ENCODE measurements at places on chromosomes 5 and 9.

DNA sequence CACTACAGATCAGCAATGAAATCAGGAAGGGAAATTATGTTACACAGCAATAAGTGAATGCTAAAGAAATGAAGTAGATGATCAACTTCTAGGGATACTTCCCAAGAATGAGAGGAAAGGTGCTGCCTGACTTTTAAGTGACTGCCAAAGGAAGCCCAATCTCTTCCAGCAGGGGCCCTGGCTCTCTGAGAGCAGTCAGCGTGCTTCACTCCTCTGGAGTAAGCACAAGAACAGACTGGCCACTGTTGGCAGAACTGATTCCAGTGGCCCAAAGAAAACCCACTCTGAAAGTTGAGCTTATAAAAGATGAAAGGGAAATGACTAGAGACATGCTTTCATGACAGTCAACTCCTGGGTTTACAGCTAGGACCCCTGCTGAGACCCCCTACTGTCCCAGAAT lies 41.8 kb downstream of the MTMR12 start:
- ATAC-seq, result no peak

- no peak for ATAC-seq
These were observed 3.7 kb upstream of the GNPDA1 start for GRCh38 chr5:142016556-142016955.

- no peak for ATAC-seq
These were observed 91.0 kb upstream of the MVB12B start for GRCh38 chr9:126235336-126236243.

DNA sequence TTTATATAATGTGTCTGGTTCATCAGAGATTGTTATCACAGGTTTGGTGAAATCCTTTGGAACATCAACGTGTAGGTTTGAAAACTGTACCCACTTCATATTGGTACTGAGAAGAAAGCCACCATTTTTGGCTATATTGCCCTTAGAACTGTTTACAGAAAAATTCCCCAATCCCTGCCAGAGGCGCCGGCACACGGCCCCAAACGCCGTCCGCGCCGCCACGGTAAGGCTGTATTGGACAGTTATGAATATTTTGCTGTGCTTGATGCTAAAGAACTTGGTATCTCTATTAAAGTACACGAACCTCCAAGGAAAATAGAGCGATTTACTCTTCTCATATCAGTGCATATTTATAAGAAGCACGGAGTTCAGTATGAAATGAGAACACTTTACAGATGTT lies 35.2 kb downstream of the DCAF10 start:
- ATAC-seq, result no peak

All from gastroesophageal sphincter (tissue), 4 donors.